Stimulated activated CD4-positive, alpha-beta T cell treated with anti-CD3 and anti-CD28 coated beads, Interleukin-2, amount 100 ng/mL, for 24 hours (primary cell): ENCODE measurements at places on chromosomes 7 and 10.
A peak's percentile ranks its signal among the peaks of the same experiment; 100 is the strongest.

GRCh38 chr10:98420786-98421185 is 5.8 kb upstream of the PYROXD2 start:
- no peak for DNase-seq

DNA sequence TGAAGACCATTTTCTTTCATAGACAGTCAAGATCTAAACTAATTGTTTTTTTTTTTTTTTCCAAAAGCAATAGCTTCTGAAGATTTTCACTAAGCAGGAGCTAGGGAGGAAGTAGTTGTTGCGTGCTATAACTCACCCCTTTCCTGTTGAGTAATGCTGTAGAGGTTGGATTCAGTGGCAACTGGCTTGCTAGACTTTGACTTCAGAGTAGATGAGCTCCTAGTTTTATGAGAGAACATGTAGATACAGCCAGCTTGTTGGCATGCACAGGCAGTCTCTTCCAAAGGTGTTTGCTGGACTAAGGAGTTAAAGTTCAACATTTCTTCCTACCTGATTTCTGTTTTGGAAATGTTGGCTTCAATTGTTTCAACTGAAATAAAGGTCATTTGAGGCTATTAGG is 66.2 kb upstream of the MXI1 start:
- no peak for DNase-seq

GRCh38 chr7:128826916-128827247 is 3.3 kb upstream of the FLNC start:
- DNase-seq, result no peak

- DNase-seq, result no peak
These were observed 85.8 kb downstream of the TCF7L2 start for GRCh38 chr10:113035732-113036312.

GRCh38 chr10:89414879-89415821 is 782 bp downstream of the IFIT5 start:
- DNase-seq, result peak; percentile 49

- no peak for DNase-seq
These were observed 233.1 kb downstream of the PARD3 start for GRCh38 chr10:34581801-34582532.

GRCh38 chr10:132297526-132297925 is 10.2 kb downstream of the STK32C start:
- DNase-seq, result no peak

DNA sequence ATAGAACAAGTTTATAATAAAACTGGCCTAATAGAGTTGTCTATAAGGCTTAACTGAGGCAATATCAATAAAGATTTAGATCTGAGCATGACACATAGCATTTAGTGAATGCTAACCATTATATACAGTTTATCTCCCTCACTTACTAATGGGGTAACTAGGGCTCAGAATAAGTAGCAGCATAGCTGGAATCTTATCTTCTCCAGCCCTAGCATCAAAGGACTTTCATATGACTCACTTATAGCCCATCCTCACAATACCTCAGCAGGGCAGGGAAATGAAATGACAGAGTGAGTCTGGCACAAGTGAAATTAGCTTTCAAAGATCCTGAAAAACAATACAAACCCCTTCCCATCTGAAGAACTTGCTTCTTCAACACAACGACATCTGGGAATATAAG is 362.9 kb downstream of the KIF20B start:
- no peak for DNase-seq

- peak; percentile 54 for DNase-seq
These were observed 5.4 kb upstream of the ZFYVE27 start for GRCh38 chr10:97731346-97732051.

DNA sequence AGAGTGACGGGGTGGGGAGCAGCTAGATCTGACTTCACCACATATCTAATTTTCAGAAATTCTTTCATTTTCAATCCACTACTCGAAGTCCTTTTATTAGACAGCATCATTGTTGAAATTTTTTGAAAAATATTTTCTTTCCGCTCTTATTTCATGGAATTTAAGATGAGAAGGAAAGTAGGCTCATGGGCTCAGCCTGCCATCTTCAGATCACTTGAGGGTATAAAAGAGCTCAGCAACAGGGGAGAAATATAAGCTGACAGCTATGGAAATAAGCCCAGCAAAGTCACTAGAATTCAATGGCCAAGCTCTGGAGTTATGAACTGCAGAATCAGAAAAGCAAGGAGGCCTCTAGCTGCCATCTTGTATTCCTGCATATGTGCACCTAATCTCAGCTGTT is 389.1 kb downstream of the XPNPEP1 start:
- no peak for DNase-seq

- peak; percentile 70 for DNase-seq
These were observed 682 bp upstream of the RGS10 start for GRCh38 chr10:119542988-119543813.

- no peak for DNase-seq
These were observed at the start of gene MAT1A for GRCh38 chr10:80289451-80290287. Gene MAT1A, minus strand, starts transcription at chr10:80289658. Its CDS starts 235 bp downstream, at chr10:80289423.

DNA sequence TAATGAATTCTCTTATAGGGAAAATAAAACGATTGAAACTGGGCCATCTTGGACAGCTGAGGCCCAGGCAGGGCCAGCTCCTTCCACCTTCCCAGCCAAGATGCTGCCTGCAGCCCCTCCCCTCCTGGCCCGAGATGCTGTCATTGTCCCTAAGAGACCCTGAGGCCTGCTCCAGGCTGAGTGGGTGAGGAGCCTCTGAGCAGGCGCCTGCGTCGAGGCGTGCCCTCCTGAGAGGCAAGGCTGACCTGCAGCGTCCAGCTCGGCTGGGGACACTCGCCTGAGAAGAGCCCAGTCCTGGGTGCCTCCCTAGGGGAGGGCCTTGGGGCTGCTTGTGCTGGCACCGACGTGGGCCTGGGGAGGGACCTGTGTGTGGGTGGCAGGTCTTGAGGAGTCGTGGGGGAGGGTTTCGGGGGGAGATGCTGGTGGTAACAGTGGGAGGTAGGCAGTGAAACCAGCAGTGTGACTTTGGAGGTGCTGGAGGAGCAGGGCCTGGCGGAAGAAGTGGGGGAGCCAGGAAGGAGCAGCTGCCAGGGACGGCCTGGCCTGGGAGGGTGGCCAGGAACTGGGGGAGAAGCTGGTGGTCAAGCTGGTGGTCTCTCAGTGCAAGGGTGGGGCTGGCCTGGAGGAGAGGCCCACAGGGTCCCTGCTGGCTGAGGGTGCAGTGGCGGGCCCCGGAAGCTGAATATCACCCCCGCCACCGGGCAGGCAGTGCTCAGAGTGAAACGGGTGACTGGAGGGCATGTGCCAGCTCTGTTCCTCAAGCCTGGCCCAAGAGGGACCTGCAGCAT is 7.9 kb downstream of the GPR146 start:
- DNase-seq, result no peak

GRCh38 chr10:130403153-130404075 is 267.2 kb downstream of the GLRX3 start:
- DNase-seq, result no peak

DNA sequence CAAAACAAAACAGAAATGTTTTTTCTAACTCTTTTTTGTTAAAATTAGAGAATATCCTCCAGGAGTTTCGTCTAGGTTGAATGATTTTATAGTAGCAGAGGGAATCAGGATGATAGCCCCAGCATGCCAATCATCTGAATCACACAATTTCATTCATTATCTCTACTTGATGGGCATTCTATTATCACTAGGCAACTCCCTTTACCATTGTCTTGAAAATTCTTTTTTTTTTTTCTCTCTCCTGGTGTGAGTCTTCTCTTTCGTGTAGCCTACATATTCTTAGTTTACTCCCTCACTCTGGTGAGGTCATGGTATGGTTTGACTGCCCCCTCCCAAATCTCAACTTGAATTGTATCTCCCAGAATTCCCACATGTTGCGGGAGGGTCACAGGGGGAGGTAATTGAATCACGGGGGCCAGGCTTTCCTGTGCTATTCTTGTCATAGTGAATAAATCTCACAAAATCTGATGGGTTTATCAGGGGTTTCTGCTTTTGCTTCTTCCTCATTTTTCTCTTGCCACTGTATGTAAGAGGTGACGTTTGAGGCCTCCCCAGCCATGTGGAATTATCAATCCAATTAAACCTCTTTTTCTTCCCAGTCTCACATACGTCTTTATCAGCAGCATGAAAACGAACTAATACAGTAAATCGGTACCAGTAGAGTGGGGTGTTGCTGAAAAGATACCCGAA is 105.0 kb downstream of the OTUD1 start:
- DNase-seq, result no peak

GRCh38 chr10:131760416-131761166 is 140.2 kb upstream of the PPP2R2D start:
- DNase-seq, result no peak

GRCh38 chr7:47258798-47259197 is 323.1 kb downstream of the TNS3 start:
- DNase-seq, result no peak

- DNase-seq, result no peak
These were observed 25.1 kb upstream of the VPS41 start for GRCh38 chr7:38934051-38934450.

DNA sequence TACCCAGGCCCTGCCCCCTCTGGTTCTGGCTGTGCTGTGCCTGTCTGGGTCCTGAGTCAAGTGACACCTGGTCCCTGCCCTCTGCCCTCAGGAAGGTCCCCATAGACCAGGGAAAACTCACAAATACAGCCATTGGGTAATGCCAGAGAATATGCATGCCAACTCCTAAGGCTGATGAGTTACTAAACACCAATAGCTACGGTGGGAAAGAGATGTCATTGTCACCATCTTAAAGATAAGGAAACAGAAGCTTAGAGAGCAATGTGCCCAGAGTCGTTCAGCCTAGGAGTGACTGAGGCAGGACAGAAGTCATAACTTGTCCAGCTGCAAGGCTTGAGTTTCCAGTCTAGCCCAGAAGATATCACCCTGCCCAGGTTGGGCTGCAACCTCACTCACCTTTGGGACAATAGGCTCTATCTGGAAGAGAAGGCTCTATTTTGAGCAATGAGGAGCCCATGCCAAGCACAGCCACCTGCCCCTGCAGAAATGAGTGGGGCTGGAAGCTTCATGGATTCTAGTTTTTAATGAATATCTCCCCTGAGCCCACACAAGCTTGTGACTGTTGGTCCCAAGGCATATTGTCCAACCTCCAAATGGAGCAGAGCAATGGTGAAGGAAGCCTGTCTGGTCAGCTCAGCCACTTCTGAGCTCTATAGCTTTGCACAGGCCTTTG is 42.6 kb downstream of the ZNF273 start:
- no peak for DNase-seq

- no peak for DNase-seq
These were observed 607.7 kb upstream of the FOXK1 start for GRCh38 chr7:4074407-4074806.

GRCh38 chr7:19465861-19466260 is 243.0 kb downstream of the POLR1F start:
- no peak for DNase-seq

- no peak for DNase-seq
These were observed 23.1 kb upstream of the PPIF start for GRCh38 chr10:79324032-79324695.

DNA sequence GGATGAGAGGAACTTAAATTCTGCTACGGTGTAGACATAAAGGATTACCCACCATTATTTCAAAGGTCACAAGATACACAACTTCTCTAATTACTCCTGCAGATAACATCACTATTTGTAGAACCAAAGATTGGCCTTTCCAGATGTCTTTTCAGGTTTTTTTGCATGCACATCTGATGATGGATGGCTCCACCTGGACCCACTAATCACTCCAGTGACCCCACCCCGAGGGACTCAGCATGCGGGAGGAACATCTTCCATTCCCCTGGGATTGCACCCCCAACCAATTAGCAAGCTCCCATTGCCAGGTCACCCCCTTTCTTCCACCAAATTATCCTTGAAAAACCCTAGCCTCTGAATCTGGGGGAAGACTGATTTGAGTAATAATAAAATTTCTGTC is 608.9 kb downstream of the CNTNAP2 start:
- no peak for DNase-seq

DNA sequence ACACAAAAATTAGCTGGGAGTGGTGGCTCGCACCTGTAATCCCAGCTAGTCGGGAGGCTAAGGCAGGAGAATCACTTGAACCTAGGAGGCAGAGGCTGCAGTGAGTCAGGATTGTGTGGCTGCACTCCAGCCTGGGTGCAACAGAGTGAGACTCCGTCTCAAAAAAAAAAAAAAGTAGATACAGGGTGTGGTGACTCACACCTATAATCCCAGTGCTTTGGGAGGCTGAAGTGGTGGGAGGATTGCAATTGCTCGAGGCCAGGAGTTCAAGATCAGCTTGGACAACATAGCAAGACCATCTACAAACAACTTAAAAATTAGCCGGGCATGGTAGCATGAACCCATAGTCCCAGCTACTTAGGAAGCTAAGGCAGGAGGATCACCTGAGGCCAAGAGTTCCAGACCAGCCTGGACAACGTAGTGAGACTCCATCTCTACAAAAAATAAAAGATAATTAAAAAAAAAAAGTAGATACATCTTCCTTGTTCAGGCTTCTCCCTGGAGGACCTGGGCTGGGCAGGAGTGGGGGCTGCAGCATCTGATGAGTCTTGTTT is 2.0 kb downstream of the MOSPD3 start:
- DNase-seq, result no peak

- DNase-seq, result no peak
These were observed 528.9 kb downstream of the PARD3 start for GRCh38 chr10:34286136-34286739.

- no peak for DNase-seq
These were observed 34.3 kb upstream of the TMEM26 start for GRCh38 chr10:61487506-61487905.

DNA sequence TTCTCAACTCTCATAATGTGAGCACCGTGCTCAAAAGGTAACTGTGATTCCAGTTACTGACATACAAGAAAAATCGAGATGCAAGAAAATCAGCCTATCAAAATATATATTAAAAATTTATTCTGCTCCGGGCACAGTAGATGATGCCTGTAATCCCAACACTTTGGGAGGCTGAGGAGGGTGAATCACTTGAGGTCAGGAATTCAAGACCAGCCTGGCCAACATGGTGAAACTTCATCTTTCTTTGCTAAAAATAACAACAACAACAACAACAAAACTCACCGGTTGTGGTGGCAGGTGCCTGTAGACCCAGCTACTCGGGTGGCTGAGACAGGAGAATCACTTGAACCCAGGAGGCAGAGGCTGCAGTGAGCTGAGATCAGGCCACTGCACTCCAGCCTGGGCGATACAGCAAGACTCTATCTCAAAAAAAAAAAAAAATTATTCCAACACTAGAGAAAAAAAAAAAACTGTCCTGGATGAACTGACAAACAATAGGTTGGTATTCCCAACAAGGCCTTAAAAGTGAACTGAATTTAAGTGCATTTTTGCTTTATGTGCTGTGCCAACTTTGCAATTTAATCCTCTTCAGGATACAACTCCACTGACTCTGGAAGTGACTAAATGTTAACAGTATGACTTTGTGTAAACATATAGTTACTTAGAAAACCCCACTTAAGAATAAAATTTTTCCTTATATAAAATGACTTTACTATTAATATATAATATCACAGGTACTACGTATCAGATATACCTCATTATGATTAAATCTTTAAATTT is 51.1 kb downstream of the JMJD1C start:
- no peak for DNase-seq

DNA sequence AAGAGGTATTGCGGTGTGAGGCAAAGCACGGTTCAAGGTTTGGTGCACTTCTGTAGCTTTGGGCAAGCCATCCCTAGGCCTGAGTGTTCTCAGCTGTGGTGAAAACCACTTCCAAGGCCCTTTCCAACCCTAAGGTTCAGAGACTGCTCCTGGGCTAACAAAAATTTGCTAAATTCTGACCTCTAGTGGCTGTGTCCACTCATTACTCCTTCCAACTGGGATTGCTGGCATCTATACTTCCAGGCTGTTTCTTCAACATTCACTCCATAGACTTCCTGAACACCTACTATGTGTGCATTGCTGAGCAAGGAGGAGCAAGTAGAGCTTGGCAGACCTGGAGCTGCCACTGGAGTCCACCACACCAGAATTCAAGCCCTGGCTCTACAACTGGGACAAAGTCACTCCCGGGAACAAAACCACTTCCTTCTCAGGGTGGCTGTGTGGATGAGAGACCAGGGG is 29.3 kb upstream of the SH3PXD2A start:
- no peak for DNase-seq

GRCh38 chr7:96219378-96220130 is 102.3 kb downstream of the SLC25A13 start:
- no peak for DNase-seq
